ENCODE measurements at places on chromosomes 3 and 15.

DNA sequence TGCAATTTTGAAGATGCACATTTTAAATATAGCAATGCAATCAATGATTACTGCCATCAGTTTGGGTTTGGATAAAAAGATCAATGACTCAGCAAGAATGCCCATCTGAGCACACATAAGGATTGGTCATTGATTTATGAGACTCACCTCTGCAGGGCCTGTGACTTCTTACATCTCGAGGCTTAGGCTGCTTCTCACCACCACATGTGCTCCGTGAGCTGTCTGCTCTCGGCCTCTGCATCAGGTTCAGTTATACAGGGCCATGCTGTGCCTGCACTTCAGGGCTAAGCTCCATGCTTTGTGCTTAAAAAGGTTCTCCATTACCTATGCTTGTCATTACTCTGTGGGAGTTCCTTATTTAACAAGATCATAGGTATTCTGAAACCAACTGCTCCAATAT lies 887.5 kb downstream of the DIPK2A start:
- H3K4me1 ChIP-seq = no peaks in the 10 kb centered on the region
- no peak overlapping the region for H3K27ac ChIP-seq
- no peak overlapping the region for H3K4me3 ChIP-seq
- H3K27me3 ChIP-seq = no peaks in the 10 kb centered on the region
- no peak for DNase-seq
- no peaks in the 10 kb centered on the region for H3K36me3 ChIP-seq

- DNase-seq = no peak
- no peaks in the 10 kb centered on the region for H3K27me3 ChIP-seq
- H3K4me1 ChIP-seq = peaks cover 4% of the 10 kb centered on the region
- H3K27ac ChIP-seq = no peak overlapping the region
- no peak overlapping the region for H3K4me3 ChIP-seq
These were observed 29.9 kb downstream of the TMEM40 start for GRCh38 chr3:12729051-12729651.

DNA sequence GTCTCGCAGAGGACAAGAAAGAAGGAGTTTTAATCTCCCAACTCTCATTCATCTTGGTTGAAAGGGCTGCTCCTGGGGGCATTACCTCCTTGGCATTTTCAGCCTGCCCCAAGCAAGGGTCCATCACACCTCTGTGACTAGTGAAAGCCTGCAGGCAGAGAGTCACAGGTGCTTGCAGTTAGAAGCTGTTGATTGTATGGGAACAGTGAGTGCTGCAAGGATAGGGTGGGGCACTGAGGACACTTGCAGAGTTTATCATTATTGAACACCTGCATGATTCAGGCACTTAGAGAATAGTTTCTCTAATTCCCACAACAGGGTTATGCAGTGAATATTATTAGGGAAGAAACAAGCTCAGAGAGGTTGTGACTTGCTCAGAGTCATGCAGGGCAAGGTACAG lies 41.7 kb upstream of the IGF2BP2 start:
- no peak overlapping the region for H3K27ac ChIP-seq
- no peak for DNase-seq
- H3K36me3 ChIP-seq = no peaks in the 10 kb centered on the region
- no peaks in the 10 kb centered on the region for H3K27me3 ChIP-seq

DNA sequence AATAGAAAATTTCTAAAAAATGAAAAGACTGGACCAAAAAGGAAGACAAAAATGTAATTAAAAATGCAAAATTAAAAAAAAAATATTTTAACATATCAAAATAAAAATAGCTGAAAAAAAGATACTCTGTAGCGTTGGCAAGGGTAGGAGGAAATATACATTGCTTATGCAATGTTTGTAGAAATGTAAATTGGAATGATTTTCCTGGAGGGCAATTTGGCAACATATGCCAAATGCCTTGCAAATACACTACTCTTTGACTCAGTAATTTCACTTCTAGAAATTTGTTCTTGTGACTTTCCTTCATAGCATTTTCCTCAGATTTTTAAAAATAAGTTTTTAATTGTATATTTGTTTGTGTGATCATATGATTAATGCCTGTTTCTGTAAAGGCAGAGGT lies 296.6 kb downstream of the ZNF621 start:
- H3K27ac ChIP-seq = no peak overlapping the region
- H3K27me3 ChIP-seq = no peaks in the 10 kb centered on the region
- H3K36me3 ChIP-seq = no peaks in the 10 kb centered on the region
- H3K4me1 ChIP-seq = no peaks in the 10 kb centered on the region
- no peak for DNase-seq
- H3K4me3 ChIP-seq = no peak overlapping the region

- H3K4me1 ChIP-seq = no peaks in the 10 kb centered on the region
- no peaks in the 10 kb centered on the region for H3K27me3 ChIP-seq
- H3K4me3 ChIP-seq = no peak overlapping the region
- DNase-seq = no peak
- no peaks in the 10 kb centered on the region for H3K36me3 ChIP-seq
These were observed 41.1 kb upstream of the UBE2E2 start for GRCh38 chr3:23161896-23162570.

GRCh38 chr3:116291141-116291540 lies 154.1 kb downstream of the LSAMP start:
- H3K4me3 ChIP-seq = no peak overlapping the region
- DNase-seq = no peak
- no peak overlapping the region for H3K27ac ChIP-seq
- H3K36me3 ChIP-seq = no peaks in the 10 kb centered on the region
- H3K27me3 ChIP-seq = no peaks in the 10 kb centered on the region
- H3K4me1 ChIP-seq = no peaks in the 10 kb centered on the region

DNA sequence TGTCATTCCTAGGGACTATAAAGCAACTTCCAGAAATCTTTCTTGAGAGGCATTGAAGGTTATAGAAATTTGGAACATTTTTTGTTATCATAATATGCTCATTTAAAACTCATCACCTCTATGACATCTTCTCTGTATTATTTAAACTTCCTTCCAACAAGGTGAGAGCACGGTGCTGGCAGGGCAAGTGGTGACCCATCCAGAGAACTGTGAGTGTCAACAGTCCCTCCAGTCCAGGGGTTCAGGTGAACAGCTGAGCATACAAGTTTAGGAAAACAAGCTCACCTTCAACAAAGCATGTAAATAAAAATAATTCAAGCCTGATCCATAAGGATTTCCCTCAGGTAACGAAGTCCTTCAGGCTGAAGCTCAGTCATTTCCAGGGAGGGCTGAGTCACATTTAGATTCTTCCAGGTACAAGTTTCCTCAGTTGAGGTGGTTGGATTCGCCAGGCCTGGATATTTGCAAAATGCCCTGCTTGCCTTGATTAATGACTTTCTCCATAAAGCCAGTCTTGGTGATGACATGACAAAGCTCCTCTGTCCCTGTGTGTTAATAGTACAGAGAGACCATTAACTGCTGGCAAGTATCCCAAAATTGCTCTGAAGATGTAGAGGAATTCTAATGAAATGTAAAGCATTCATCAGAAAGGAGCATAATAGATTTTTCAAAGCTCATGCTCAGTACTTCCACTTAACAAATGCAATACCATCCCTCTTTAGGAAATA lies 263.6 kb upstream of the GADL1 start:
- DNase-seq = no peak
- H3K4me1 ChIP-seq = no peaks in the 10 kb centered on the region
- no peak overlapping the region for H3K4me3 ChIP-seq
- no peak overlapping the region for H3K27ac ChIP-seq

- no peaks in the 10 kb centered on the region for H3K27me3 ChIP-seq
- no peak overlapping the region for H3K27ac ChIP-seq
- no peaks in the 10 kb centered on the region for H3K36me3 ChIP-seq
- no peaks in the 10 kb centered on the region for H3K4me1 ChIP-seq
These were observed 31.3 kb upstream of the ATP10A start for GRCh38 chr15:25894371-25894902.

DNA sequence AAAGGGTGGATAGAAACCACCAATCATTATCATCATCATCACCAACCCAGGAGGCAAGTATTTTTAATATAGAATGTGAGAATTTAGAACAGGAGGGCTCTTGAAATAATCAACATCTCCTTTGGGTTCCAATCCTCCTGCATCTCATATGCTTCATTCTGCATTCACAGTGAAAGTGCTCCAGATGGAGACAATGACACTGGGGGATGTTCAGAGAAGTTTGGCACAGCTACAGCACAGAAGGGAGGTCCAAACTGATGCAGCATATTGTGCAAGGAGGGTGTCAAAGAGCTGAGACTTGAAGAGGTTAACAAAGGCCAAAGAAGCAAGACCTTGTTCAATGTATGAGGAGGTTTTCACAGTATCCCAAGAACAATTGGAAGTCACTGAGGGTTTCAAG lies 767.1 kb downstream of the NTRK3 start:
- no peak overlapping the region for H3K4me3 ChIP-seq
- DNase-seq = no peak
- H3K36me3 ChIP-seq = no peaks in the 10 kb centered on the region

GRCh38 chr3:70620367-70620766 lies 307.9 kb upstream of the MDFIC2 start:
- no peaks in the 10 kb centered on the region for H3K27me3 ChIP-seq
- H3K27ac ChIP-seq = no peak overlapping the region
- no peaks in the 10 kb centered on the region for H3K4me1 ChIP-seq

DNA sequence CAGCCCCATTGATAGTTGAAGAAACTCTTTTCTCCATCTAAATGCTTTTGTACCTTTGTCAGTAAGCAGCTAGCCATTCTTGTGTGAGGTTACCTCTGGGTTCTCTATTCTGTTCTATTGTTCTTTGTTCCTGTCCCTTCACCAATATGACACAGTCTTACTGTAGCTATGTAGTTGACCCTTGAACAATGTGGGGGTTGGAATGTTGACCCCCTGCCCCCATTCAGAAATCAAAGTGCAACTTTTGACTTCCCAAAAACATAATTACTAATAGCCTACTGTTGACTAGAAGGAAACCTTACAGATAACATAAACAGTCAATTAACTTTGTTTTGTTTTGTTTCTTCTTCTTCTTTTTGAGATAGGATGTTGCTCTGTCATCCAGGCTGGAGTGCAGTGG lies 18.7 kb downstream of the KLHL18 start:
- peaks cover 23% of the 10 kb centered on the region for H3K36me3 ChIP-seq
- no peaks in the 10 kb centered on the region for H3K27me3 ChIP-seq
- no peak for DNase-seq
- no peak overlapping the region for H3K27ac ChIP-seq

- peaks cover 84% of the 10 kb centered on the region for H3K27me3 ChIP-seq
- peak; percentile 22 for DNase-seq
- peak overlapping the region; percentile 21 for H3K4me3 ChIP-seq
- H3K4me1 ChIP-seq = peaks cover 41% of the 10 kb centered on the region
These were observed 4.8 kb downstream of the HES1 start for GRCh38 chr3:194140520-194141414.

DNA sequence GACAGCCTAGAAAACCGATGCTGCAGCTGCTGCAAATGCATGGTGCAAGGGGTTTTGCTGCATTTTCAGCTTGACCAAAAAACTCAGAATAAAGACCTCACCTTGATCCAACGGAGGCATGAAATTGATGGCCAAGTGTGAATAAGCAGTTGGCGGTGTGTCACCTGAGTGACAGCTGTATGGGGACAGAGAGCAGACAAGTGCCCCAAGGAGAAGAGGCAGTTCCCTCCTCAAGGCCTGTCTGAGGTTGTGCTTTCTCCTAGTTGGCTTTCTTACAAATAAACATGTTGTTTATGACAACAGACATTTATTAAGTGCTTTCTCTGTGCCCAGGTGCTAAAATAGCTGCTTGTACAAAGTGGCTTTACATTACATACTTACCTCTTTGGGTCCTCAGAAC lies 10.3 kb downstream of the PGPEP1L start:
- H3K27me3 ChIP-seq = no peaks in the 10 kb centered on the region
- no peak overlapping the region for H3K4me3 ChIP-seq
- no peak for DNase-seq
- H3K36me3 ChIP-seq = no peaks in the 10 kb centered on the region
- no peaks in the 10 kb centered on the region for H3K4me1 ChIP-seq
- no peak overlapping the region for H3K27ac ChIP-seq

GRCh38 chr3:39378957-39379777 lies 4.0 kb upstream of the SLC25A38 start:
- H3K4me3 ChIP-seq = no peak overlapping the region
- peaks cover 16% of the 10 kb centered on the region for H3K4me1 ChIP-seq
- no peaks in the 10 kb centered on the region for H3K27me3 ChIP-seq

DNA sequence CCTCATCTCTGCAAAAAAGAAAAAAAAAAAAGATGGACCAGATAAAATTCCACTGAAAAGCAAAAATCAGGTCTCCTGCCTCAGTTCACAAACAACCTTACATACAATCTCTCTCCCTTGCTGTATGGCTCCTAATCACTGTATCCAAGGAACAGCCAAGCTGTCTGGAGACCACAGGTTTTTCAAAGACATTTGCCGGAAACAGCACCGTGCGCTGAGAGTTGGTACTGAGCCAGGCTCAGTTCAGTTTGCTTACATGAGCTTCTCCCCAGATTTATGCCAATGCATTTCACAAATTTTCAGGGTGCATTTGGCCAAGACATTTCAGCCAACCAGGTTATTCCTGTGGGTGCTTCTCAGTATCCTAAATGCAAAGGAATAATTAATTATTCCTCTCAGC lies 4.1 kb downstream of the ACP3 start:
- peaks cover 10% of the 10 kb centered on the region for H3K36me3 ChIP-seq
- no peak overlapping the region for H3K27ac ChIP-seq
- no peaks in the 10 kb centered on the region for H3K27me3 ChIP-seq
- no peak for DNase-seq
- no peak overlapping the region for H3K4me3 ChIP-seq
- peaks cover 35% of the 10 kb centered on the region for H3K4me1 ChIP-seq

- no peaks in the 10 kb centered on the region for H3K27me3 ChIP-seq
- peaks cover 23% of the 10 kb centered on the region for H3K4me1 ChIP-seq
- no peak overlapping the region for H3K4me3 ChIP-seq
- DNase-seq = no peak
- H3K36me3 ChIP-seq = no peaks in the 10 kb centered on the region
- H3K27ac ChIP-seq = no peak overlapping the region
These were observed 96.4 kb downstream of the ITPR1 start for GRCh38 chr3:4589475-4590097.

GRCh38 chr3:172701751-172702150 lies 9.1 kb downstream of the NCEH1 start:
- H3K36me3 ChIP-seq = no peaks in the 10 kb centered on the region
- H3K4me3 ChIP-seq = no peak overlapping the region
- no peak for DNase-seq

DNA sequence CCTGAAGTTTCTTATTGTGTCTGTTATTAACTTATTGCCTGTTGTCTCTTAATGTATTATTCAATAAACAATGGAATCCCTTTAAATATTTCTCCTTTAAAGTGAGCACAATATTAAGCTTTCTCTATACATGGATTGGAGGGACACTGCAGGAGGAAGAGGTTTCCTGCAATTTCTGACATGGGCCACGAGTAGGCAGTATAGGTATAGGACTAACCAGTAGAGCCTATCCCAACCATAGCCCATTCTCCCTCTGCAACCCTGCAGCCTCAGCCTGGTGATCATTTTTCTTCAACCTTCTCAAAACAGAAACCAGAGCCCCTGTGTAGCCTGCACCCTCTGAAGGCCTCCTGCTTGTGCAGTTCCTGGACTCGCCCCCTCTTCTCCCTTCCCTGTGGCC lies 124.8 kb downstream of the NEK10 start:
- H3K4me1 ChIP-seq = no peaks in the 10 kb centered on the region
- no peaks in the 10 kb centered on the region for H3K27me3 ChIP-seq
- no peak for DNase-seq
- no peaks in the 10 kb centered on the region for H3K36me3 ChIP-seq
- H3K4me3 ChIP-seq = no peak overlapping the region
